ENCODE measurements at places on chromosomes 2 and 18.

DNA sequence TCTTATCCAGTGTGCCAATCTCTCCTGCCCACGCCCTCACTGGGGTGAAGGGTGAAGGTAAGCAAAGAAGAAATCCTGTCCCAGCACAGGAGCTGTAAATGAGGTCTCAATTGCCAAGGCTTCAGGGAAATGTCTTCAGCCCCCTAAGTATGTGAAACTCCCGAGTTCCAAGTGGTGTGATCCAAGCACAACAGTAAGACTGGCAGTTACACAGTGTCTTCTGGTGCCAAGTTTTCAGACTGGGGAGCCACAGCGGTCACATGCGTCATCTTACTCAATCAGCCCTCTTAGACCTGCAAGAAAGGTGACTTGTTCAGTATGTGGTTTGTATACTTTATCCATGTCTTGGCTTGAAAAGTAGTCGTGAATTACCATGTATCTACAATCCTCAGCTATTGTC, 55.0 kb upstream of the SPRED2 start:
- DNase-seq = no peak

- DNase-seq = no peak
These were observed 747.0 kb downstream of the BCL11A start for GRCh38 chr2:59806486-59806885.

DNA sequence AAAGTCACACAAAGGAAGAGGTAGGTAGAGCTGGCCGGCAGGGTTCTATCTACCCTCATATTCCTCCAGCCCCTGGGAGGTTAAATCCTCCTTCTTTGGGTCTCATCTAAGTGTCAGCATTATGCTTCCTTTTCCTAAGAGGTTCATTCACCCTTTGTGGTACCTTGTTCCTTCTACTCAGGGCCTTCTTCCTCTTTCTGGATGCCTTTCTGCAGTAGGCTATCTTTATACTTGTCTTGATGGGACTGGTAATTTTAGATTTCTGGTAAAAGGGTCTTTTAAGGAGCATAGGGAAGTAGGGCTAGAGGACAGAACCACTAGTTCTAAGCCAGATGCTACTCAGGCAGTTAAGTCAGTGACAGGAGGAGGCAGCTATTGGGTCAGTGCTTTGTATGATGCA, 13.7 kb upstream of the TNP1 start:
- no peak for DNase-seq

GRCh38 chr18:10089881-10090280, 176.1 kb downstream of the VAPA start:
- DNase-seq = no peak

DNA sequence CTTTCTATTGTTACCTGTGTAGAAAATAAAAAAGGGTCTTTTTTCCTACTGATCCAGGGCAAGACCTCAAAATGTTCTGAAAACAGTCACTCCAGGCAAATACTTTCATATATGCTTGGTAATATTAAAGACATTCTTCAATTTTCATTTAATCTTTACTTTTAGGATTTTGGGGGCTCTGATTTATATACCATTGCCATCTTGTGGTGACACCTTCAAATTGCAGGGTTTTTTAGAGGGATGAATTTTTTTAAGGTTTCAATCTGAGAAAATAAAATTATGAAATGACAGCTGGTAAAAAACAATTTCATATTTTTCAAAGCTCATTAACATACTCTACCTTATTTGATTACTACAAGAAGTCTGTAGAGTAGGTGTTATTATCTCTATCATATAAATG, 26.8 kb downstream of the MAPK4 start:
- DNase-seq = no peak

- no peak for DNase-seq
These were observed 20.1 kb upstream of the SERPINE2 start for GRCh38 chr2:224059178-224059577.
